RPMI7951 (cell line): ENCODE measurements at places on chromosomes 13 and 19. TPM values are rescaled to one million over a fixed set of nuclear protein-coding genes. Genes with fewer than 3 reads are reported as not detected.

The ZNF345 gene
- total RNA-seq, result 2.5 and 3.2 TPM in 2 replicates

The RAB3D gene
- 6.2 and 7.5 TPM in 2 replicates for total RNA-seq

GRCh38 chr13:112674412-112675365 lies 15.1 kb upstream of the ATP11A start:
- no peak for DNase-seq

DNA sequence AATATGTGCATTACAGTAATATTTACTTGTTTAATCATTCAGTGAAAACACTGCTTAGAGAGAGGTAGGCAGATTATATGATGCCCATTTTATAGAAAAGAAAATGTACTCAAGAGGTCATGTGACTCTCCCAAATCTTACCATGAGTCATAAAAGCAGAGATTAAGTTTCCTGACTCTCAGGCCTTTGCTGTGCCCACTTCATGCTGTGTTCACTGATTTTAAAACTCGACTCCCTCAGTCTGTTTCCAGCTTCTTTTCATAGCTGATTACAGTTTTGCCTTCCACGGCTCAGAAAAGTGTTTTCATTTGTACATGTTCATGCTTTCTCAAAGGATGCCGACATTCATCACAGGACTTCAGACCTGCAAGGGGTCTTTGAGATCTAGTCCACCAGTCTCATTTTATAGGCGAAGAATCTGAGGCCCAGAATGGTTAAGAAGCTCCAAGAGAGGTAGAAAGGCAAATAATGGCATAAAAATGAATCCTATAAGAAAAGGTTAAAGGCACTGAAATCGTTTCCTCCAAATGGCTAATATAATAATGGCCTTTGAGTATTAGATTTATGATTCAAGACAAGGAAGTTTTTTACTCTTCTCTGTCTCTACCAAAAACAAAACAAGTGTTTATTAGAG lies 9.0 kb upstream of the IPO5 start:
- DNase-seq, result peak; percentile 50

The RGL3 gene
- 3.3 and 4.2 TPM in 2 replicates for total RNA-seq

- DNase-seq, result peak; percentile 18
Measured at GRCh38 chr19:52398081-52398441, 412 bp downstream of the ZNF528 start.

DNA sequence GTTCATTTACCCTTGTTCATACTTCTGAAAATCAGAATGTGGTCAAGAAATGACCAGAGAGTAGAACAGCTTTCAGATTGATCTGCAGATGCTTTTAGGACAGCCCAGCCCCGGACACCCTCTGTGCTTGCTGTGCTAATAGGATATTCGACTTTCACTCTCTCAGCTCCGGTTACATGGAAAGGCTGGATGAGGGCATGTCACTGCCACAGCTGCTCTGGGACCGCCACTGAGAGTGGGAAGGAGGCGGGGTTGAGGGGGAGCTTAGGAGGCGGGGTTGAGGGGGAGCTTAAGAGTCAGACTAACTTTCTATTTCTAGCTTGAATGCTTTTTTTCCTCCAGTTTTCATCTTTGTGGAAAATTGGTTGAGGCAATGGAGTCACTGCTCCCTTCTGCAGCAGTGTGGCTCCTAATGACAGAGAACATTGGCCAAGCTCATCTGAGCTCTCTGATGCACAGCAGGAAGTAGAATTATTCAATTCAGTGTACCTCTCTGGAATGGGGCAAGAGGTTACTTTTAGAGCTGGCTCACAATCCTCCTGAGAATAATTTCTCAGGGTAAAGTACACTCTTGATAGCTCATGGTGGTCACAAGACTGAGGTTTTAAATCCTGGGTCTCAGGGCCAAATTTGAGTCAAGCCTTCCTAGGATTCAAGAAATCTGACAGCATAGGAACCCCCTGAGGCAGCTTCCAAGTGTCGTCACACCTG lies 74.6 kb upstream of the NPAS1 start:
- peak; percentile 85 for DNase-seq

The CATSPERD gene
- total RNA-seq, result not detected in 2 replicates

- no peak for DNase-seq
Measured at GRCh38 chr13:46953331-46953730, 56.5 kb upstream of the HTR2A start.

The JUND gene
- total RNA-seq, result 22.0 and 60.8 TPM in 2 replicates
